ENCODE measurements at places on chromosomes 4 and X. TPM values are rescaled to one million over a fixed set of nuclear protein-coding genes. Genes with fewer than 3 reads are reported as not detected.
A peak's percentile ranks its signal among the peaks of the same experiment; 100 is the strongest.

DNA sequence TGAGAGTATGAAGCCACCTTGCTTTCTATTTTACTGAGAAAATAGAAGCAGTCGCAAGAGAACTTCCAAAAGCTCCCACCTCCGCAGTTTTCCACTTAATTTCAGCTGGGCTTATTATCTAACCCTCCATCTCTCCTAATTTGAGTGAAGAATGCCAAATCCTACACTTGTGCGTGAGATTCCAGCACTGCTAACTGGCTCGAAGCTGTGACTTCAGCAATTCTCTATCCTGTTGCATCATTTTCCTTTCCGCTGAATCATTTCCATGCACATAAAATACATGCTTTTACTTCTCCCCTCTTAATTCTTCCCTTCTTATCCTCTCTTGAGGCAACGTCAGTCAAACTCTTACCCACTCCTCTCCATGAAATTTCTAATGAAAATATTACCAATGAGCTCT, 189.5 kb downstream of the GASK1B start:
- DNase-seq, result no peak

- no peak for DNase-seq
Measured at GRCh38 chr4:14022456-14022855, 394.9 kb upstream of the BOD1L1 start.

DNA sequence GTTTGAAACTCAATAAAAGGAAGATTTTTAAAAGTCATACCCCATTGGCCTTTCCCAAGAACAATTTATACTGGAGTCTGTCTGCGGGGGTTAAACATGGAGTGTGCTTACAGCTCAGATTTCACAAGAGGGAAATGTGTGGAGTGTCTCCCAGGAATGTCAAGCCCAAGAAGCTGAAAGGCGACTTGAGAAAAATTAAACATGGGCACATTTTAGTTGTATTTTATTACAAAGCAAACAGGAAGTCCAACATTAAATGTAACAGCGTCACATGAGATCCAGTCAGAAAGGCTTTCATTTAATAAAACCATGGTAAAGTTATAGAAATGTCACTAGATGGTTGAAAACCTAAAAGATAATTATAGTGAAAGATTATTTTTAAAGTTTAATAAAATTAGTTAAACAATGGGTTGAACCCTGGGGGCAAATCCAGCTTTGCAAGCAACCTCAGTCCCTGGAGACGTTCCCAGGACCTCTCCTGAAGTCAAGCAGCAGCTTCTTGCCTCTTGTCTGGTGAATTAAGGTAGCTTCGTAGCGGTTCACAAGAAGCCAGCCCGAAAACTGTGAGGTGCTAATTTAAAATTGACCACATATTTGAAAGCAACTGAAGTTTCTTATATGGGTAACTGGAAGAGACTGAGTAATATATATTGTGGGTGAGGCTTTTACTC, 168.4 kb upstream of the EDNRA start:
- DNase-seq, result no peak

GRCh38 chr4:25809996-25810395, 52.8 kb downstream of the SEL1L3 start:
- DNase-seq, result no peak

DNA sequence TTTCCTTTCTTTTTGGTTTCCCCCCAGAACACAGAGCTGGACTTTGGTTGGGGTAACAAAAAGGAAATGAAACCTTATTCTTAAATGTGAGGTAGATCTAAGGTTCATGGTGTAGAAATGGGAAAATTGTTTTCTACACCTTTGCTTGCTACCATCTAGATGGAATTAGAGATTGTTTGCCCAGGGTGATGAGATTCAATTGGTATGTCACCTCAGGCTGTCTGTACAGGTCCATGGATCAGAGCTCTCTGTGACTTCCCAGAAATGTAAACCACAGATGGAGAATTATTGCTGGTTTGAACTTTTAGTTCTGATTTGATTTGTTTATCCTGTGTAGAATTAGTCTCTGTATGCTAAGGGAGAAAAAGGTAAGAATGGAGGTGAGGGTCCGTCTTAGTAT, 146.7 kb downstream of the PCDH7 start:
- peak; percentile 69 for DNase-seq

GRCh38 chrX:136146614-136147314, 569 bp upstream of the FHL1 start:
- no peak for DNase-seq

- DNase-seq, result no peak
Measured at GRCh38 chrX:73401591-73402266, 45.1 kb upstream of the CDX4 start.

DNA sequence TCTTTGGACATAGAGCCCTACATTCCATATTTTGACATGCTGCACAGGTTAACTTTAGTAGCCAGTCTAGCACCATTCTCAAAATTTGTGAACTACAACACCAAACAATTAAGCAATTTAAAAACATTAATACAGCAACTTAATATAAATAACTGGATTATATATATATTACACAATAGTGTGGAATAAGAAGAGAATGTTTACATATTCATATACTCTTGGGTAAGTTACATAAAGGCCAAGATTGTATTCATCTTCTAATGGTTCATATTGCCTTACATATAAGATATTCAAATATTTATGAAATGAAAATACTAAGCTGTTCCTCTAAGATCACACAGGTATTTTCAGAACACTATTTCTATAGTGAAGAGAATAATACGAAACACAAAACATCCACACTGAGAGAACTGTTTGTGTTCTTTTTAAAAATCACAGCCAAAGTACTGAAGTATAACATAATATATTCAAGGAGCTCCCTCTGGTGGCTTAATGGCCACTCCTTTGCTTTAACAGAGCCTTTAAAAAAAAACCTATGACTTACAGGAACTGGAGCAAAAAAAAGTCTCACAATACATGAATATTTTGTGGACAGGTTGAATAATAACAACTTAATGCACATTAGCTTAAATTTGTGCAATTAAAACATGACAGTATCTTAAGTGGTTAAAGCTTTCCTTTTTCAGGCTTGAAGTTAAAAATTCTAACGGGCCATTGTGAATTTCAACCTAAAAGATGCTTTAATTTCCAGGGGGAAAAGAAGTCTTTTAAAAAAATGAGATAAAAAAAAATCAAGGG, 46.2 kb downstream of the NEK1 start:
- peak; percentile 34 for DNase-seq

DNA sequence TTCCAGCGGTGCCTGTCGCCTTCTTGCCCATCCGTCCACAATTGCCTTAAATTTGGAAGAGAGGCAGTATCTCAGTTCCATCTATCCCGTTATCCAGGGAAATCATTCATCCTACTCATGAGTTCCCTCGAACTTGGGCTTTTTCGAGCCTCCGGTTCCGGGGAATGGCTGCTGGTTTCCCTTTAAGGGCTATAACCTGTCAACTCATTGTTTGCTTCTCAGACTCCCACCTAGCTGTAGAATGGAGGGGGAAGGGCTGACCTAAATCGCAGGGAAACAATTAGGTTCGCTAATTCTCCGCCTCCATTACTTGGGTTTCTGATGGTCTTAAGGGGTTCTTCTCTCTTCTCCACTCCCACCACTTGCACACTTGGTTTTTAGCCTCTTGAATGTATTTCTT, 1.2 kb downstream of the UCHL1 start:
- no peak for DNase-seq

DNA sequence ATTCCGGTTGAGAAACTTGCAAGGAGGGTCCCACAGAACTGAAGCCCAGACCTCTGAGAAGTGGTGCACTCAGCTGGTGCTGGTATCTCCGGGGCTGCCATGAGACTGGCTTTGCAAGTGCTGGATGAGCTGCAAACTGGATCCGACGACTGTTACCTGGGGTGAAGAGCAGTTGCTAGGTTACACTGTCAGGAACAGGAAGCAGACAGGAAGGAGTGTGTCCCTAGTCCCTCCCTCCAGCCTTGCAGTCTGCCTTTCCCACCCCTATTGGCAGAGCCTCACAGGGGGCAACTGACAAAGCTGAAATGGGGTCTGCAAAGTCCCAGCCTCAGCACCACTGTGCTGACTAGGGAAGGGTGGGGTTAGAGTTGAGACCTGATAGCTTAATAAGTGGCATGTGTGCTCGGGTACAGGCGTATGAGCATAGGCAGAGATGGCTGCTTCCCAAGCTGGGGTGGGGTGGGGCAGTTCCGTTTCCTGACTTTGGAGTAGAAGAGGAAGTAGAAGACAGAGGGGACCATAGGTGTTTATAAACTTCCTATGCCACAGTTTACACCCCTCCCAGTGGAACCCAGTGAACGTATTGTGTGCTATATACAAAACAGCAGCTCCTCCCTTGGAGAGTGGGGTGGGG, 18.0 kb downstream of the PPEF1 start:
- no peak for DNase-seq

DNA sequence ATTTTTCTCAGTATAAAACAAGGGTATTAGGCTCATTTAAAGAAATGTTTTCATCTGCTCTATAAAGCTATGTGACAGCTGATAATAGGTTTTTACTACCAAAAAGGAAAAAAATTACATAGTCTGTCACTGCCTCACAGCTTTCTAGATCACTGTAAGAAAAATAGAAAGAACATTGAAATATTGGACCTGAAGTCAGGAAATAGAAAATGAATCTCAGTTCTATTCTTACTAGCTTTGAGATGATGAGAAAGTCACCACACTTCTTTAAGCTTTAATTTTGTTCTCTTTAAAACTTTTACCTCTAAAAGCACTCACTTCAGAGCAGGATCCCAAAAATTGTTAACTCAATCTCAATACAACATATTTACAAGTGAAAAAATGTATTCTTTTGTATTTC, 45.3 kb upstream of the CAMK2D start:
- DNase-seq, result no peak

GRCh38 chrX:283115-283845, 2.1 kb downstream of the PLCXD1 start:
- DNase-seq, result peak; percentile 57

The ADAM29 gene
- total RNA-seq, result not detected

The CSAG2 gene
- not detected for total RNA-seq

The LRP2BP gene
- 0.14 TPM for total RNA-seq

The ERAS gene
- not detected for total RNA-seq

The ETDB gene
- total RNA-seq, result not detected

The SPIN2A gene
- 0.14 TPM for total RNA-seq

The DUSP21 gene
- not detected for total RNA-seq
